Activated CD4-positive, alpha-beta memory T cell treated with anti-CD3 and anti-CD28 coated beads, Interleukin-2, amount 10 ng/mL, durations not matched to agents 7 days and 5 days (primary cell): ENCODE measurements at places on chromosomes 2 and 18.

DNA sequence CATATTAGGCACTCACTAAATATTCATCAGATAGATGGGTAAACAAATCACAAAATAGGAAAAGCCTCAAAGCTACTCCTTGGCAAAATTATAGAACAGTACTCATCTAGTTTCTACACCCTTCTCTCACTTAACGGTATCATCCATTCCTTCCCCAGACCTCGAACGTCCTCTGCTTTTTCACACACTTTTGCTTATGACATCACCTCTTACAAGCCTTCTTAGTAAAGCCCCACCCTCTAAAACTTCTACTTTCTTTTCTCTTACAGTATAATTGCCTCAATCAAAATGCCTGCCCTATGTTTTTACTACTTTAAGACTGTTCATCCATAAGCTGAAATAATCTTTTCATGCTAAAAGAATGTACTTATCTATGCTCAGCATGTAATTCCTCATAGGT is 8.1 kb downstream of the CHN1 start:
- H3K4me1 ChIP-seq: peaks cover 7% of the 10 kb centered on the region
- no peak overlapping the region for H3K4me3 ChIP-seq
- no peak for DNase-seq

- H3K4me1 ChIP-seq: no peaks in the 10 kb centered on the region
- DNase-seq: no peak
- H3K27me3 ChIP-seq: no peaks in the 10 kb centered on the region
Observed at GRCh38 chr2:51976623-51977022, 944.7 kb upstream of the NRXN1 start.

DNA sequence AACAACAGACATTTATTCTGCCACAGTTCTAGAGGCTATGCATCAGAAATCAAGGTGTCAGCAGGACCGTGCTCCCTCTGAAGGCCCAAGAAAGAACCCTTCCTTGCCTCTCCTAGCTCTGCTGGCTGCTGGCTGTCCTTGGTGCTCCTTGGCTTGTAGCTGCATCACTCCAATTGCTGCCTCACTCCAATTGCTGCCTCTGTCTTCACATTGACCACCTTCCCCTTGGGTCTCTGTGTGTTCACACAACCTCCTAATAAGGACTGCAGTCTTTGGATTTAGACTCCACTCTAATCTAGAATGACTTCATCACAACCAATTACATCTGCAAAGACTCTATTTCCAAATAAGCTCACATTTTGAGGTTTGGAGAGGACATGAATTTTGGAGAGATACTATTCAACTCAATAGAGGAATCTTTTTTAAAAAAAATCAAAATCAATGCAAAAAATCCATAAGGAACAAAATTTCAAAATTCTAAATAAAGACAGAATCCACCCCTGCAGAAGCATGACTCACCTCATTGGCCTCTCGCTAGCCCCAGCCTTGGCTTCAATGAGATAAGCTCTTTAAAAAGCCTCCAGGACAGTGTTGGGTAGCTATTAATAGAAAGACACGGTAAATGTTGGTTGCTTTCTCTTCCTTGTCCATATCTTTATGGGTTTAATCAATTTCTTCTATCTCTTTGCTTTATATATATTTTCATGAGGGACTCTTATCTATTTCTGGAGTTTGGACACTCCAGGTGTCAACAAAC is 267.6 kb upstream of the MGAT5 start:
- H3K27me3 ChIP-seq: peaks cover 6% of the 10 kb centered on the region
- H3K4me1 ChIP-seq: no peaks in the 10 kb centered on the region
- H3K36me3 ChIP-seq: no peaks in the 10 kb centered on the region
- no peak overlapping the region for H3K27ac ChIP-seq
- DNase-seq: no peak
- H3K4me3 ChIP-seq: no peak overlapping the region

DNA sequence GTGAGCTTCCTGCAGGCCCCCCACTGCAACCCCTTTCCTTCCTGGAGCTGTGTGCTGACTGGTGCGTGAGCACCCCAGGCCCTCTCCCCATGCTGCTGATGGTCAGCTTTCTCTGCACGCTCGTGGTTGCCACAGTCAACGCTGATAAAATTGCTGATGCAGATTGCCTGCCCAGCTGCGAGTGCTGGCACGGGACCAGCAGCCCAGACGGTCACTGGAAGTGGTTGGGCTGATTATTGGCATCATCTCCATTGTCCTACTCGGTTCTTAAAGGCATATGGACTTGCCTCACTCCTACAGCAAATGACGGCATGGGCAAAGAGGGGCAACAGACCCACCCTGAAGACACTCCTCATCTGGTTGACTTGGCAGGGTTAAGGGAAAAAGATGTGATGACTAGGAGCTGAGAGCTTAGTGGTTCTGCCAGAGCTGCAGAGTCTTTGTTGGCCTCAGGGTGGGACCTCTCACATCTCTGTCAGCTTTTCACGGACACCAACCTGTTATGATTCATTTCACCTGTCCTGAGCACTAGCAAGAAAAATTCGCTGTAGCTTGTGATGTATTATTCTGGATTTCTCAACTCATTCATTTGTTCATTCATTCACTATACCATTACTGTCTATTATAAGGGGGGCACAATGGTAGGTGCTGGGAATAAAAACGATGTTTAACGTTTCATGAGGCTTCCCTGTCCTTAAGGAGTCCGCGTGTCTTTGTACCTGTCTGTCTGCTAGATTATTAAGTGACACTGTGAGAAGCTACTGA is 38.4 kb downstream of the PAX8 start:
- peaks cover 40% of the 10 kb centered on the region for H3K4me1 ChIP-seq
- no peak overlapping the region for H3K4me3 ChIP-seq
- H3K27me3 ChIP-seq: no peaks in the 10 kb centered on the region
